ENCODE measurements at places on chromosomes 16 and 17.

GRCh38 chr16:80656161-80656560, 115.4 kb downstream of the DYNLRB2 start:
- DNase-seq = no peak

- DNase-seq = no peak
Measured at GRCh38 chr17:71850812-71851211, 270.0 kb upstream of the SOX9 start.

GRCh38 chr17:11637796-11638195, 39.5 kb downstream of the DNAH9 start:
- DNase-seq = no peak

DNA sequence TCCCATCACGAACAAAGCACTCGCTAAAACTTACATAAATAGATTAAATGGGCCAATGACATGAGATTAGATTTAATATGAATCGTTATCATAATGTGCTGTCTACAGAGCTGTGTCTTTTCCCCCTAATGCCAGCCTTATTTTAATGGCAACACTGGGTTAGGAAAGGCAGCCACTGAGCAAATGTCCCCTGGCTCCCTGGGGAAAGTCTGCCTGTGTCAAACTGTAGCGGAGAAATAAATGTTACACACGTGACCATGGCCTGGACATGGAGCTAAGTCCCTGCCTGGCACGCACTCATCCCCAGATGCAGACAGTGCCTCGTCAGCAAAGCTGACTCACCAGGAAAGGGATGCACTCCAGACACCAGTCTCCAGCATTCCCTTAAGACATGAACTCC, 61.3 kb upstream of the SDK2 start:
- no peak for DNase-seq

DNA sequence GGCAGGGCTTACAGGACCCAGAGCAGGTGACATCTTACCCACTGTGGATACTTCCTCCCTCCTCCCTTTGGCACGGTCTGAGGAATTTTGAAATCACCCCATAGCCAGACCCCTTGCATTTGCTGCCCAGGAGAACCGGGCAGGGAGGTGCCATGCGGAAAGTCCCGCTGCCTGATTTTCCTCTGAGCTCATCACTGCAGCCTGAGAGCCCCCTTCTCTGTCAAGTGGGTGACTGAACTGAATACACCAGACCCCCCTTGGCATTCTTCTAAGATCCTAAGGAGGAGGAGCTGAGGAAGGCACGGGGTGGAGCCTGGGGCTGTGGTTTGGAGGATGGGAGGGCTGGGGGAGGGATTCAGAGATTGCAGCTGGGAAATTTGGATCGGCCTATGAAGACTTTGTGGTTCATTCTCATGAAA, 173.4 kb downstream of the RAB11FIP4 start:
- DNase-seq = no peak

DNA sequence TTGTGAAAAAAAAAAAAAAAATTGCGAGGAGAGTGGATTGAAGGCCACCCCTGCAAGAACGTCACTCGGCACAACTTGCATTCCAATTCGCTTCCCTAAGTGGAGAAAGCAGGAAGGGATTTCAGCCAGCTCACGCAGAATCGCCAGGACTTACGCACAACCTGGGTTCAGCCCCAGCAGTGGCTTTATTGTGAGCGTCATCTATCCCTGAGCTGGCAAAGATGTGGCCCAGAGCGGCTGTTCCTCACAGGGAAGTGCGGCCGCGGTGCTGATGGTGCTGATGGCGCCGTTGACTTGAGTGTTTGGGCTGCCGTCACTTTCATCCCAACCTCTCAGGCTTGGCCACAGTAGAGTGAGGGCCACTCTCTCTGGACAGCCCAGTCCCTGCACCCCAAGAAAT, 197.6 kb downstream of the NTN1 start:
- no peak for DNase-seq

- DNase-seq = no peak
Measured at GRCh38 chr17:2965621-2966595, 97.5 kb downstream of the OR1D5 start.

- no peak for DNase-seq
Measured at GRCh38 chr17:73291260-73291801, 20.5 kb downstream of the CDC42EP4 start.

DNA sequence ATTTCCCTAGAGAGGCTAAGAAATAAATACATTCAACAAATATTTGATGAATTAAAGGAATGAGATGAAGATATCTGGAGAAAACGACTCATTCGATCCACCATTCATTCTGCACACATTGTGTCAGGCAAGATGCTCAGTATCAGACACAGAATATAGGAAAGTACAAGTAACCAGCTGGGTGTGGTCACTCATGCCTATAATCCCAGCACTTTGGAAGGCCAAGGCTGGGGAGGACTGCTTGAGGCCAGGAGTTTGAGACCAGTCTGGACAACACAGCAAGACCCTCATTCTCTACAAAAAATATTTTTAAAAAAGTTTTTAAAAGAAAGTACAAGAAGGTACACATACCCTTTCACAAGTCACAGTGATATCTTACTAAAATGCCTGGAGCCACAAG, 42.3 kb downstream of the CRLF3 start:
- DNase-seq = no peak

GRCh38 chr17:42476411-42476810, 17.7 kb downstream of the ATP6V0A1 start:
- no peak for DNase-seq

DNA sequence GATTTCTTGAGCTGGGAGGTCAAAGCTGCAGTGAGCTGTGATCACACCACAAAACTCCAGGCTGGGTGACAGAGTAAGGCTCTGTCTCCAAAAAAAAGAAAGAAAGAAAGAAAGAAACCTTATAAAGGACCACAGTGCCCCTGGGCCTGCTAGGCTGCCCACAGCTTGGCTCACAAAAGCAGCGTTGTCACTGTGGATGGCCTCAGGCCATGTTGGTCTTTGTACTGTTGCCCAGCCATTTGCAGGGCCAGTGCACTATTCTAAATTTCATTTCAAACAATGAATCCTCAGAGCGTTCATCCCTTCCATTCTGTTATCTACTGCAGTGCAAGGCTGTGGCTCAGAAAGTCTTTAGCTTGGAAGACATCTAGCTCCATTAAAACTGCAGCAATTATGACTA, 208.4 kb downstream of the SLC39A11 start:
- DNase-seq = no peak
